ENCODE measurements at places on chromosomes 4 and X.

DNA sequence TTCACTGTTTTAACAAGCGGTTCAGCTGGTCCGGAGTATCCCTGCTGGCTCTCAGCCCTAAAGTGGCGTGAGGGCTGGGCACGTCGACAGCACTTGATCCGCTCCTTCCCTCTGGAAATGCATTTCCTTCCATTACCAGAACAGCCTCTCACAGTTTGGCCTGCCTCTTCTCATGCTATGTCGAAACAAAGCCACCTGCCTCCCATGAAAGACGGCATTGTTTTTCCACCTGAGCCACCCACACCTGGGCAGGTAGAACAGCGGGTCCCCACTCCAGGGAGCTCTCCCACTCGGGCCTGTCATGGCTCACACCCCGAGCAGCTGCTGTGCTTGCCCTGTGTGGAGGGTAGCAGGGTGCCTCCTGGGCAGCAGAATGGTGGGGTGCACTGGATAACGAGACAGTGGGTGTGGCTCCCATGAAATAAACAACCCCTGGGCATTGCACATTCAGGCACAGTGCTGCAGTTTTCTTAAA lies 86.2 kb downstream of the FHDC1 start:
- DNase-seq, result no peak

DNA sequence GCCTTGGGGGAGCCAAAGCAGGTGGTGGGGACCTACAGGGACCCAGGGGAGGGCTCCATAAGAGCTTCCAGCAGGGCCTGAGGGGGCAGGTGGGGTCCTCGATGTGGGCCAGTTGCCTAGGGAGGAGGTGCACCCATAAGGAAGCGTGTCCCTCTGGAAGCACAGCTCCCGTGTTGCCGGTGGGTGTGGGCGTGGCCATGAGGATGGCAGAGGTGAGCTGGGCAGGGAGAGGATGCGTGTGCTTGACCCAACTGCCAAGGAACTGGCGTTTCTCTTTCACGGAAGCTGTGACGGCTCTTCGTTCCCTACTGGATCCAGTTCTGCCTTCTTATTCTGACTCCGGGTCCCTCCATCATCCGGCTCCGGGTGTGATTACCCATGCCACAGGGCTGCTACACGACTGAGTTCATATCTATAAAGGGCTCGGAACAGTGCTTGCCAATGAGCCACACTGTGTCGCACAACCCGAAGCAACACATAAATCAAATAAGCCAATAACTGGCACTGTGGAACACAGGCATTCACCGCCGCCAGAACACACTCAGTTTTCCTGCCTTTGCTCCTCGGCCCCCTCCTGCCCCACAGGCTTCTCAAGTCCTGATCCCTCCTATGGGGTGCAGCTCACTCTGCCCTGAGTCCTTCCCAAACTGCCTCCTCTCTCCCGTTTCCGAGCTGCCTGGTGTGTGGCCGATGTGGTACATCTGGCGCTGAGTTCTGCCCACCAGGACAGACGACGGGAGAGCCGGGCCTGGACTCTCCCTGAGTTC lies 35.5 kb downstream of the RNF212 start:
- no peak for DNase-seq

- no peak for DNase-seq
Measured at GRCh38 chrX:8720136-8720535, 11.8 kb downstream of the ANOS1 start.

DNA sequence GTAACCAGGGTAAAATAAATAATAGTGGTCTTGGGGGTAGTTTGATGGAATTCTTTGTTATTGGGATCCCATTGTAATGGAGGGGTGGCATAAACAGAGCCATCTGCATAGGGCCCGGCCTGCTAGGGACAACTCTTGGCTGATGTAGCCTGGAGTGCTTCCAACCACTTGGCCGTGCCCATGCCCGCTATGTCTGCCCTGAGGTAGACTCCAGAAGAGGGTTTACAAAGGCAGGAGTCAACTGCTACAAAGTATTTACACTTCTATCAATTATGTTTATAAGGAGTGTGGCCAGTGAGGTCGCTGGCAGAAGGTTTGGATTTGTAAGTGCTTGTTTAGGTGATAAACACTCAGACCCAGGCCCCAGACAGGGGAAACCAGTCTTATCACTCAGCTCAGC lies 8.1 kb downstream of the RASL11B start:
- DNase-seq, result no peak

- DNase-seq, result peak; percentile 10
Measured at GRCh38 chrX:2875798-2876399, 47.2 kb downstream of the GYG2 start.

All from M059J (cell line).